ENCODE measurements at places on chromosomes 2 and 18. TPM values are rescaled to one million over a fixed set of nuclear protein-coding genes. Genes with fewer than 3 reads are reported as not detected.

The SERPINB13 gene
- polyA plus RNA-seq: not detected

The PTH2R gene
- 62.4 TPM for polyA plus RNA-seq

The GPR45 gene
- polyA plus RNA-seq: not detected

The SERPINB12 gene
- polyA plus RNA-seq: not detected

The PIEZO2 gene
- 23.7 TPM for polyA plus RNA-seq

The AQP12B gene
- polyA plus RNA-seq: 0.35 TPM

The CYRIA gene
- polyA plus RNA-seq: 3.3 TPM

The OR6B2 gene
- polyA plus RNA-seq: not detected
